ENCODE measurements at places on chromosomes 13 and 19. TPM values are rescaled to one million over a fixed set of nuclear protein-coding genes. Genes with fewer than 3 reads are reported as not detected.

DNA sequence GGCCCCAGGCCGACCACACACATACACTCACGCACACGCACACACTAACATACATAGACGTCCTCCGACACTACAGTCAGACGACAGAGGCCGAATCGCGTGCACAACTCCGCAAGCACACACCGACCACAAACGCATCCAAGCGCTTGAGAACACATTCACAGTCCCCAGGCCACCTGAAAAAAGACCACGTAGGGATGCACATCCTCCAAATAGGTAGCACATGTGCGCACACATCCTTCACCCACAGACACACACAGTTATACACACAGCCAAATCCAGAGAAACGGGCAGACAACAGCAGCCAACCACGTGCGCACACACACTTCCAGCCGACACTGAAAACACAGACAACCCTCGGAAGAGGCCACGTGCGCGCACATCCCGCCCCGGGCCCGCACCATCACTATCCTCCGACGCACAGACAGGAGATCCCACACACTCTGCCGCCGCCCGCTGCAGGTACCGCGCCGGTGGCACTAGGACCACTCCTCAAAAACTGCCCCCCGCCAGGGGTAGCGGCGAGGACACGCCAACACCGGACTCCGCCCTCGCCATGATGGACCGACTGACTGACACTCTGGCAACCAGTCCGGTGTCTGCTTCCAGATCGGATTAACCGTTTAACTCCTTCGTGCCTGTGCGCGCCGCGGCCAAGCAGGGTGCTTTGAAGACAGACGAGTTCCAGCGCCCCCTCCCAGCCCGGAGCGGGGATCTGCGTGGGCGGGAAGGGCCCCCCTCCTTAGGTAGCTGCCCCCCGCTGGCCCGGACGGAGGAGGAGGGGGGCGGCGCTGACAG lies 493 bp upstream of the PDE4A start:
- peaks cover 21% of the 10 kb centered on the region for H3K27me3 ChIP-seq
- peak overlapping the region; percentile 83 for H3K27ac ChIP-seq
- peak; percentile 86 for DNase-seq
- peaks cover 64% of the 10 kb centered on the region for H3K4me1 ChIP-seq
- H3K4me3 ChIP-seq: peak overlapping the region; percentile 86

DNA sequence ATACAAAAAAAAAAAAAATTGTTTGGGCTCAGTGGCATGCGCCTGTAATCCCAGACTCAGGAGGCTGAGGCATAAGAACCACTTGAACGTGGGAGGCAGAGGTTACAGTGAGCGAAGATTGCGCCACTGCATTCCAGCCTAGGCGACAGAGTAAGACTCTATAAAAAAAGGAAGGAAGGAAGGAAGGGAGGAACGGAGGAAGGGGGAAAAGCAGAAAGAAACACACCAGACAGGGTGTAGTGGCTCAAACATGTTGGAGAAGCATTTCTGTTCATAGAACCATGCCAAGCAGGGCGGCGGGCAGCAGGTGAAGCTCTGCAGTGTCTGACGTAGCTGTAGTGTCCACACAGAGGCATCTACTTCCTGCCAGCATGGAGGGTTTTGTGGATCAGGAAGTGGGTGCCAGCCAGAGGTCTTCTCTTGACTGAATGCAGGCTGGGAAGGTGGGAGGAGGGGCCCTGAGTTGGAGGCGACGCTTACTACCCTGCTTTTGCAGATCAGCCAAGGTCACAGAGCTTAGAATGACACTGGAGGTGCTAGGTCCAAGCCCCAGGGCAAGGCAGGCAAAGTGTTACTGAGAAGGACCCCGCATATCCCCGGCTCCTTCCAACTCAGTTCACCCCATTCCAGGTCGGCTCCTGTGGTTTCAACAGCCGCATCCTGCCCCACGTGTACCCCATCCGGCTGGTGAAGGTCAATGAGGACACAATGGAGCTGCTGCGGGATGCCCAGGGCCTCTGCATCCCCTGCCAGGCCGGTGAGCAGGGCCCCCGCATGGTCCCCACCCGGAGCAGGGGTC lies 11.6 kb upstream of the PGLS start:
- H3K4me3 ChIP-seq: no peak overlapping the region
- H3K4me1 ChIP-seq: peaks cover 25% of the 10 kb centered on the region
- H3K27me3 ChIP-seq: no peaks in the 10 kb centered on the region

- peak; percentile 29 for DNase-seq
- no peak within 1 kb of the TSS for H3K4me3 ChIP-seq
- H3K27me3 ChIP-seq: peaks cover 69% of the 10 kb centered on the region
- H3K36me3 ChIP-seq: peaks cover 3% of the 10 kb centered on the region
- H3K27ac ChIP-seq: no peak within 1 kb of the TSS
These were observed at the start of gene PCDH8 for GRCh38 chr13:52848455-52849195. TSS of gene PCDH8 (minus strand) at chr13:52848640. CDS start at chr13:52848436, 204 bp downstream.

GRCh38 chr13:35781036-35782000 lies 304.8 kb upstream of the MAB21L1 start:
- no peak overlapping the region for H3K4me3 ChIP-seq
- H3K27ac ChIP-seq: no peak overlapping the region
- no peaks in the 10 kb centered on the region for H3K4me1 ChIP-seq
- peaks cover 4% of the 10 kb centered on the region for H3K27me3 ChIP-seq

GRCh38 chr19:14160017-14160703 lies 23.8 kb upstream of the ASF1B start:
- H3K27me3 ChIP-seq: no peaks in the 10 kb centered on the region
- no peak overlapping the region for H3K4me3 ChIP-seq
- H3K27ac ChIP-seq: no peak overlapping the region
- no peak for DNase-seq
- peaks cover 3% of the 10 kb centered on the region for H3K36me3 ChIP-seq

GRCh38 chr19:33275933-33276619 lies 26.3 kb downstream of the CEBPA start:
- H3K27ac ChIP-seq: no peak overlapping the region
- H3K4me1 ChIP-seq: peaks cover 17% of the 10 kb centered on the region
- no peaks in the 10 kb centered on the region for H3K27me3 ChIP-seq
- no peak overlapping the region for H3K4me3 ChIP-seq
- DNase-seq: no peak
- no peaks in the 10 kb centered on the region for H3K36me3 ChIP-seq

- H3K36me3 ChIP-seq: no peaks in the 10 kb centered on the region
- H3K4me1 ChIP-seq: no peaks in the 10 kb centered on the region
- no peaks in the 10 kb centered on the region for H3K27me3 ChIP-seq
- no peak overlapping the region for H3K4me3 ChIP-seq
- no peak for DNase-seq
- H3K27ac ChIP-seq: no peak overlapping the region
These were observed 108.3 kb upstream of the RXFP2 start for GRCh38 chr13:31631071-31631470.

GRCh38 chr13:75906315-75906714 lies 270.2 kb downstream of the LMO7 start:
- no peaks in the 10 kb centered on the region for H3K4me1 ChIP-seq
- no peaks in the 10 kb centered on the region for H3K36me3 ChIP-seq
- peak; percentile 3 for DNase-seq

DNA sequence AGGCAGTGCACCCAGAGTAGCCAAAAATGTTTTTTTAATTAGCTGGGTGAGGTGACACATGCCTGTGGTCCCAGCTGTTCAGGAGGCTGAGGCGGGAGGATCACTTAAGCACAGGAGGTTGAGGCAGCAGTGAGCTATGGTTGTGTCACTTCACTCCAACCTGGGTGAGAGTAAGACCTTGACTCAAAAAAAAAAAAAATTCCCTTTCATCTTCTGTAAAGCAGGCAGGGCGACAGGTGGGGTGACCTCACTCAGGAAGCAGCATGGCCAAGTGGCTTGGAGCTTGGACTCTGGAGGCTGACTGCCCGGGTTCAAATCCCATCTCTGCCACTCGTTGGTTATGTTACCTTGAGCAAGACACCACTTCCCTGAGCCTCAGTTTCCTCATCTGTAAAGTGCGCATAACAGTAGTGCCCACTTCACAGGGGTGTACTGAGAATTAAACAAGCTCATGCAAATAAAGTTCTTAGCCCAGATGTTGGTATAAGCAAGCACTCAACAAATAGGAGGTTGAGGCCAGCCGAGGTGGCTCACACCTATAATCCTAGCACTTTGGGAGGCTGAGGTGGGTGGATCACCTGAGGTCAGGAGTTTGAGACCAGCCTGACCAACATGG lies 48.3 kb downstream of the MAP4K1 start:
- DNase-seq: no peak
- H3K36me3 ChIP-seq: no peaks in the 10 kb centered on the region
- no peak overlapping the region for H3K4me3 ChIP-seq
- H3K27ac ChIP-seq: no peak overlapping the region
- H3K27me3 ChIP-seq: peaks cover 10% of the 10 kb centered on the region

DNA sequence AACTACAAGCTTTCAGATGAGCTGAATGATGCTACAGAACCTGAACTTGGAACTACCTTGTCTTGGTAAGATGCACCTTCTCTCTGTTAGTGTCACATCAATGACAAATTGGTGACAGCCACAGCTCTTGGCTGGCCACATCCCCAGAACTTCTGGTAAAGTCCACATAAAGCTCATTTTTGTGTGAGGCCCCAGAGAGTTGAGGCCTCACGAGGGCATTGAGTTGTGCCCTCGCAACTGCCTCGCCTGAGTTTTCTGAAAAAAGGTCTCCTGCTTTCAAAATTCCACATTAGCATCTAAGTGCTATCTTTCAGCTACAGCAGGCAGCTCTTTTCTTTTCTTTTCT lies 42.6 kb downstream of the MRPL57 start:
- H3K27ac ChIP-seq: no peak overlapping the region
- peaks cover 5% of the 10 kb centered on the region for H3K27me3 ChIP-seq
- H3K4me1 ChIP-seq: peaks cover 14% of the 10 kb centered on the region
- peak; percentile 39 for DNase-seq

- peaks cover 6% of the 10 kb centered on the region for H3K36me3 ChIP-seq
- peak overlapping the region; percentile 48 for H3K4me3 ChIP-seq
- peak; percentile 38 for DNase-seq
- H3K4me1 ChIP-seq: peaks cover 73% of the 10 kb centered on the region
- H3K27me3 ChIP-seq: no peaks in the 10 kb centered on the region
These were observed 5.9 kb downstream of the KLF12 start for GRCh38 chr13:74128156-74128767.

DNA sequence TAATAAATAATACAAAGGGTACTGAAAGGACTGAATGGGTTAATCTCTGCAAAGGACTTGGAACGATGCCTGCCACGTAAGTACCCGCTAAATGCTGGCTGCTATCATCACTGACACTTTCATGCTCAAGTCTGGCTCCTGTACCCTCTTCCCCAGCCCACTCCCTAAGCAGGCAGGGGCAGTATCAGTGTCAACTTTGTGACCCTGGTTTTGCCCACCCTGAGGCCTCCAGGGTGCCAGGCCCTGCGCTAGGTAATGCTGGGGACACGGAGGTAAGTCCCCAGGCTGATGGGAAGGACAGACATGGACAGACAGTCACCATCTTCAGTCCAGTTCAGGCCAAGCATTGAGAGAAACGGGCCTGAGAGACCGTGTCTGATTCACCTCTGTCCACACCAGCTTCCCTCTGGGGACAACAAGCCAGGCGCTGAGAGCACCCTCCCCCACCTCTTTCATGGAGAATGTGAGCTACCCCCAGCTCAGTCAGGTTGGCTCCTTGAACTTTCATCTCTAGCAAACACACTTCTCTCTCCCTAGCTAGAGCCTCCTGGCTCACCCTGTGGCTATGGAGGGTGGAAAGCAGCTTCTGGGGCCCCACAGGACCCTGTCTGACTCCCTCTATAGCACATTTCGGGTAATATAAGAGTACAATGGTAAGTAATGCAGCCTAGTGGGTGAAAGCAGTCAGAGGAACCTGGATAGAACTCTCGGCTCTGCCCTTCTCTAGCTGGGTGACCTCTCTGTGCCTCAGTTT lies 800 bp downstream of the ETFB start:
- H3K4me1 ChIP-seq: peaks cover 46% of the 10 kb centered on the region
- H3K4me3 ChIP-seq: peak overlapping the region; percentile 98
- H3K36me3 ChIP-seq: peaks cover 36% of the 10 kb centered on the region

DNA sequence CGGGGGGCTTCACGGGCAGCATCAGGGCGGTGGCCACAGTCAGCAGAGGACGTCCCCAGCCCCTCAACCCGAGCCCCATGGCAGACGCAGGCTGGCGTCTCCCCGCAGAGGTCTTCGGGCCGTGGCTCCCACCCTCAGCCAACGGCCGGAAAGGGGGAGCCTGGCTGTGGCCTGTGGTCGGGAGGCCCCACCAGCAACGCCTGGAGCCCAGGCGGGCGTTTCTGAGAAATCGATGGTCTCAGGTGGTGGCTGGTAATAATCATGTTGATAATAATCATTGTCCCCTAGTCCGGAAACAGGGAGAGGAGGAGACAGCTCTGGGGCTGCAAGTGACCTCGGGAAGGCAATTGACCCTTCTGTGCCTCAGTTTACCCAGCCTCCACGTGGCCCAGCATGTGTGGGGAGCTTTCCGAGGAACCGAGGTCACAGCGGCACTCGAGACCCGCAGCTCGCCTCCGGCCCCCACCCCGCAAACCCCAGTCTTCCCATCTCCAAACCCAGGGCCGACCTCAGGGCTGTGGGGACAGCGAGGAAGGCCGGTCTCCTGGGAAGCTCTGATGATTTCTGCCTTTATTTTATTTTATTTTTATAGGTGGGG lies at the start of gene PRSS57:
Gene PRSS57, minus strand, starts transcription at position 101 of the 598 bp plus-strand sequence. Its CDS starts 22 bp downstream, at position 79.
- H3K4me3 ChIP-seq: no peak within 1 kb of the TSS
- peaks cover 10% of the 10 kb centered on the region for H3K27me3 ChIP-seq
- DNase-seq: no peak
- peaks cover 4% of the 10 kb centered on the region for H3K4me1 ChIP-seq

DNA sequence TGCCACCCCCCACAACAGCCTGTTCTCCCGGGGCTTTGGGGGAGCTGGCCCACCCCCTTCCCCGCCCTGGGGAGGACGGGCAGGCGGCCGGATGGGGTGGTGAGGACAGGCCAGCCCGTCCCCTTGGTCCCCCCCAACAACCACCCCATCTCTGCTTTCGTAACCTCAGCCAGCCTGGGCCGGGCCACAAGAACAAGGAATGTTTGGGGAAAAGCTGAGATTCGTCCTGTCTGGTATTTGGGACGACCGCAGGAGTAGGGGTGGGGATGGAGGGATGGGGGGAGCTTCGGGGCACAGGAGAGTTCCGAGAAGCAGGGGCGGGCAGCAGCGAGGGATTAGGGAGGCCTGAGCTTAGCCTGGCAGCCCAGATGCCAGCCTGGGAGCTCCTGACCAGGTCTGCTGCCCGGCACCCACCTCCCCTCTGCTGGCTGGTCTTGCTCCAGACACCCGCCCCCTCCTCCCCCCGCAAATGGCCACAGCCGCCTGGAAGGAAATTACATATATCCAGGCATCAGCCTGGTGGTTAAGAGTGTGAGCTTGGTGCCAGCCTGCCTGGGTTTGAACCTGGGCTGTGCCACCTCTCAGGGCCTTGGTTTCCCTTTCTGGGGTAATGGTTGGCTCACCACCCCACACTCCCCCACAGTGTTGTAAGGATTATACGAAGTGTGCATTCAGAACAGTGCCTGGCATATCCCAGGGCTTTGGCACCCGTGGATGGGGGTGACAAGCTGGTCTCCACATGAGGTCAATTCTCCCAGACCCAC lies at the start of gene PODNL1:
Gene PODNL1, minus strand, starts transcription at position 117 of the 764 bp plus-strand sequence. CDS start 236 bp downstream, outside the sequence.
- H3K4me1 ChIP-seq: no peaks in the 10 kb centered on the region
- no peaks in the 10 kb centered on the region for H3K36me3 ChIP-seq
- no peak within 1 kb of the TSS for H3K4me3 ChIP-seq

The NLRP5 gene
- not detected for total RNA-seq

The ZNF850 gene
- 10.6 TPM for total RNA-seq

The SIGLEC5 gene
- total RNA-seq: not detected

The FCAR gene
- not detected for total RNA-seq

The POSTN gene
- total RNA-seq: not detected

The PCSK4 gene
- total RNA-seq: 4.7 TPM
